ENCODE measurements at places on chromosomes 12 and 14. TPM values are rescaled to one million over a fixed set of nuclear protein-coding genes. Genes with fewer than 3 reads are reported as not detected.
A peak's percentile ranks its signal among the peaks of the same experiment; 100 is the strongest.

DNA sequence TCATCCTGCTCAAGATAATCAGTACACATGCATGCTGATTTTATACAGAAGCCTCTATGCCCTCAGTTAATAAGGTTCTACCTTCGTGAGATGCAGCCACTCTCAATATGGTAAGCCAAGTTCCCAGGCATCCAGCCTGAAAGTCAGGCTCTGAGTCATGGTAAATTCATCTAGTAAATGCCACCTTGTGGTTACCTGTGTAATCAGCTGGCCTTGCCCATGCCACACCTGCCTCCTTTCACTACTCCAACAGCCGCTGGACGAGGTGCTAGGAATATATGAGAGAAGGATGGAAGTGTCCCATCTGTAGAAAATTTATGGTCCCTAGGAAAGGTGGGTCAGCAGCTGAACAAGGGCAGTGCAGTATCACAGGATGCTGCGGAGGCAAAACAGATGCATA, 207.3 kb downstream of the SSPN start:
- DNase-seq, result peak; percentile 46

DNA sequence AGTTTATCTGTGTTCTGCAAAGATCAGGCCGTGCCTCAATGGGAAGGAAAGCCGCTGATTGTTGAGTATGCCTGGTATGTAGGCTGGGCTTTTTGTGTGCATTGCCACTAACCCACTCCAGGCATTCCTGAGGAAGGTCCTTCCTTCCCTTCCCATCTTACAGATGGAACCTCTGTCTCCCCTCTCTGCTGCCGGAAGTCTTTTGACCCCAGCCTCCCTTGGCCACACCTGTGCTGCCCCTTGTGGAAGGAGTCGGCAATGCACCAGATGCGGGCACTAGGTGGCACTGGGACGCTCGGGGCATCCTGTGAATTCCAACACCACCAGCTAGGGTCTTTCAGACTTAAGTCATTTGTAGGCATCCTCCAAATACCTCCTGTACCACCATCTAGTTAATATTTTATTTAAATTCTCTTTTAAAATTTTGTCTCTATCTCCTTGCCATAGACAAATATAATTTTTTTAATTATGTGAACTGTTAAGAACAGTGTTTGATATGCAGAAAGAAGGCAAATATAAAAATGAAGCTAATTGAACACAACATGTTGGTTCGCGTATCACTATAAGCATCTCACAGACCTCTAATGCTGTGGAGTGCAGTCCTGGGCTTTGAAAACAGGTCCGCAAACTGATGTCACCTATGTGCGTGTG, 99.6 kb downstream of the RIN3 start:
- peak; percentile 62 for DNase-seq

- DNase-seq, result no peak
Measured at GRCh38 chr12:20201733-20202132, 166.6 kb upstream of the PDE3A start.

DNA sequence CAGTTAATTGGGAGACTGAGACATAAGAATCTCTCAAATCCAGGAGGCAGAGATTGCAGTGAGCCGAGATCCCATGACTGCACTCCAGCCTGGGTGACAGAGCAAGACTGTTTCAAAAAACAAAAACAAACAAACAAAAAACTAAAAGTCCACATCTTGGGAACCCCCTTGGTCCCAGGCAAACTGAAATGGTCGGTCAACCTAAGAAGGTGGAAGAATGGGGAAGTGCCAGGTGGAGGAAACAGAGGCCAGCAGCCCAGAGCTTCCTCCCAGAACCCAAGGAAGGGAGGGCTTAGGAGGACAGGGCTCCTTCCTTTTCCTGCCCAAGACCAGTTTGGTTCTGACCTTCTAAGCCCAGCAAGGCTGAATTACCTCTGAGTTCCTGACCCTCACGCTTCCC, 121.0 kb upstream of the FUT8 start:
- no peak for DNase-seq

- DNase-seq, result no peak
Measured at GRCh38 chr12:28180786-28181185, 9.5 kb upstream of the CCDC91 start.

GRCh38 chr14:81295958-81296923, 75.5 kb upstream of the GTF2A1 start:
- DNase-seq, result no peak

ZDHHC22 gene
- total RNA-seq, result not detected

MYO1H gene
- 0.18 TPM for total RNA-seq

EIF2S3B gene
- total RNA-seq, result 1.1 TPM
